ENCODE measurements at places on chromosomes 5 and 9.

DNA sequence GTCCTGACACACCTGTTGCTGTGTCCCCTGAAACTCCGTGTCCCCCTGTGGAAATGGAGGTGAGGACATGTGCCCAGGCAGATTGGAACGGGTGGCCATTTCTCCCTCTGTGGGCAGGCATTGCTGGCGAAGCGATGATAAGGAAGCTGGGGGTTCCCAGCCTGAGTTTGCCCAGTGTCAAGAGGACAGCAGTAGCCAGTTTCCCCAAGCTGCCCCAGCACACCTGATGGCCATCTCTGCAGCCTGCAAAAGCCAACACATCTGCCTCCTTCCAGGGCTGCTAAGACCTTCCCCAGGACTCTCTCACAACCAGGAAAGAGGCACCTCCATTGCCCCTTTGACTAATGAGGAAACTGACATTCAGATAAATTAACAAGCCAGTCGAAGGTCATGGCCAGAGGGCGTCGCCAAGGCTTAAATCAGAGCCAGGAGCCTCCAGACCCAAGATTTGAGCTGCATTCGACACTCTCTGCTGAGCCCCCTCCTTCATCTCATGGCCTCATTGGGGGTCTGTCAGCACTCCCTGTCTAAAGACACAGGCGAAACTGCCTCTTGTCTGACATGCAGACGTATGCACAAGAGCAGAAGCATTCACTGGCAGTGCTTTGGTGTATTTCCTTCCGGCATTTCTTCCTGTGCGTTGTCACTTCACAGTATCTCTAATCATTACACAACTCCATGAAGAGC lies 10.4 kb upstream of the WNK2 start:
- DNase-seq = no peak

DNA sequence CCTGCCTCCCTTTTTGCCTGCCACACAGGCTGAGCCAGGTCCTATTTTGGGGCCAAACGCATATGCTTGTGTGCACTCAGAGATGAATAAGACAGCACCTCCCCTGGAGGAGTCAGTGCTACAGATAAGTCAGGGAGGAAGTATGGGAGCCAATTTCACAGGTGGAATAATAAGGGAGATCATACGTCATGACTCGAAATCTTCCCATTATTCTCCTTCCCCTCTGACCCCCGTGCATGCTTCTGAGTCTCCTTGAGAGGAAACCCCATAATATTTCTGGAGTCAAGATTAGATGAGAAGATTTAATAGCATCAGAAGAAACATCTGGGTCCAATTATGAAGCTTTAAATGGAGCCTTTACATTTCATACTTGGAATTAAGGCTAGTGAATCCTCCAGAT lies 15.1 kb upstream of the ZCCHC7 start:
- DNase-seq = no peak

DNA sequence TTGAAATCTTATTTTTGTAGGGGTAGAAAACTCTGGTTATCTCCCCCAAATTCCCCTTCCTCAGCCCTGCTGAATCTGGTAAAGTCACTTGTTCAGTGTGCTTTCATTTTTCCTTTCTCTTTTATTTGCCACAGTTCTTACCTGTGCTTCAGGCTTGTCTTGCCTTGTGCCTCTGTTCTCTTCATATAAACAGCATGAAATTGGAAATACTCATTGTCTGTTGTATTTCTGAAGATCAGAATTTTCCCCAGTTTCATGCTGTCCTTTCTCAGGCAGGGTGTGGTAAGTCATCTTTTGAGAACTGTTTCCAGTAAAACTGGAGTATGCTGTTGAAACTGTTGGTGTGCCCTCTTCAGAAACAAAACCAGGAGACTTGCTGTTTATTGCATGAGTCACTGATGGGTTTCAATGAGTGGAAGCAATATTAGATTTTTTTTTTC lies 7.0 kb downstream of the PAM start:
- DNase-seq = no peak

GRCh38 chr9:99513441-99514112 lies 291.5 kb downstream of the SEC61B start:
- DNase-seq = no peak

DNA sequence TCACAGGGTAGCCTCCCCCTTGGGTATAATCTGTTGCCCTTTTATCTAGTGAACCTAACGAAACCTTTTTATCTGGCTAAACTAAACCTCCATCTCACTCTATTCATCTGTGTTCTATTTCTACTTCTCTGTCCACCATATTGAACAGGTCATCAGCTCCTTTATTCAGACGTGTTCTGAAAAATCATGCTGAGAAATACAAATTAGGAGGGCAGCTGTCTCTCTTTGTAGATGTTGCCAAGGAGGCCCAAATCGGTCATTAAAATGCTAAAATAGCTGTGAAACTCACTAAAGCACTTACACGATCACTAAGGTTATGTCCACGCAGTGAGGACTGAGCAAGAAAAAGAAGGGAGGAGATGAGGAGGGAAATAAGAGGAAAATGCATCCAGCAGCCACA lies 115.6 kb upstream of the RETREG1 start:
- DNase-seq = no peak

- DNase-seq = no peak
Observed at GRCh38 chr9:12968093-12968492, 193.3 kb downstream of the LURAP1L start.

- DNase-seq = no peak
Observed at GRCh38 chr5:154863291-154864080, 5.1 kb downstream of the CNOT8 start.

- DNase-seq = no peak
Observed at GRCh38 chr9:131334629-131335367, 45.3 kb downstream of the PLPP7 start.
